Natural killer cell treated with Interleukin-12 subunit alpha and Interleukin-12 subunit beta and Interleukin-15 and Interleukin-18, amount 100 ng/mL, for 72 hours (primary cell): ENCODE measurements at places on chromosomes 6 and 20.

- no peak for DNase-seq
Measured at GRCh38 chr6:119610265-119610664, 260.7 kb upstream of the MAN1A1 start.

DNA sequence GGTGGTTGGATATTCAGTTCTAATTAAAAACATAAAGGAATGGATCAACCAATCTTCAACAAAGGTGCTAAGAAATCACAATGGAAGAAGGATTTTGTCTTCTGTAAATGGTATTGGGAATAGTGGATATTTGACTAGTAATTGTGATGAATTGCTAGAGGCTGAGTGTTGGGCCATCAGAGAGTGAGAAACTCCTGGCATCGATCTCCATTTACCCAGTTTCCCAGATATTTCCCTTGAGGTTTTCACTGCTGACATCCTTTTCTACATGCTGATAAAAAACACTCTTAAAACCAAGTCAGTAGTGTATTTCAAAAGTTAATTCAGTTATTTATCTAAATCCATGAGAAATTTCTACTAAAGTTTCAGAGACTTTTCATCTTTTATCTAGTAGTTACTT, 40.4 kb upstream of the COL10A1 start:
- no peak for DNase-seq

DNA sequence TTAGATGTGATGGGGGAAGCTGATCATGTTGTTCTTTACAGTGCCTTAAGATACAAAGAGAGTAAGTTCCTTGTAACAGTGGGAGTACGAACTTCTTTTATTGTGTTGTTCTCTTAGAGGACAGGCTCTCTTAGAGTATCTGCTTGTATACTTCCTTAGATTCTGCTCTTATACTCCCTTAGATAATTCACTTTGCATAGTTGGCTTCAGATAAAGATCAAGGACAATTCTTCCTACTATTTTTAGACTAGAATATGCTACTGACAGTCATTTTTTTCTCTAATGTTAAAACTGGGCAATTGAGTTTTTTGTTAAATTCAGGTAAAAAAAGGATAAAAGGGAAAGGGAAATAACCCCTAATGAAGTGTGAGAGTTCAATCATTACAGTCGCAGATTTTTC, 138.7 kb downstream of the MYB start:
- no peak for DNase-seq

DNA sequence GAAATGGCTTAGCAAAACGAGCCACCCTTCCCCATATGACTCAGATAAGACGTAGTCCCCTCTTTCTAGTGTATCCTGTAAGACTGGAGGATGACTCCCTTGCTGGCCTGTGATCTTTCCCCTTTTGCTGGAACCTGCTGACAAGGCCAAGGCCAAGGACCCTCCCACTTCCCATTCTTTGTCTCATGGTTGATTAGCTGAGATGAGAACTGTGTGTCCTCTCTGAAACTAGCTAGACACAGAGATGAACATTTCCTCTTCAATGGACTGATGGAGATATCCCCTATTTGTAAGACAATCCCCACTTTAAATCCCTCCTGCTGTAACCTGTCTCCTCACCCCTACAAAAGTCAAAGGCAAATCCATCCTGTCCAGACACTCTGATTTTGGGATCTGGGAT, 33.4 kb upstream of the SCRT2 start:
- no peak for DNase-seq

DNA sequence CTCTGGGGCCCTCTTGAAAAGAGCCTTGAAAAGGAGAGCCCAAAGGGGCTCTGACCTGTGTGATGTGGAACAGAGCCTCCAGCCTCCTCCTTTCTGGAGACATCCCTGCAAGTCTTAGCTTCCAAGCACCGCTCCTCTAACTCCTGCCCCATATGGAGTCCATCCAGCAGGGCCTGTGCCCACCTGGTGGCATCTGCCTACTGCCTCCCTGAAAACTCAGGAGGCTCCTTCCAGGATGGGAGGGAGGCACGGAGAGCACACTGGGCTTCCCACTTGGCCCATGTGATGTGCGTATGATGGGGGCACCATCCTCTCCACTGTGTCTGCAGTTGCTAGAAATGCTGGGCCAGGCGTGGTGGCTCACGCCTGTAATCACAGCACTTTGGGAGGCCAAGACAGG, 98.1 kb downstream of the SYNDIG1 start:
- no peak for DNase-seq

DNA sequence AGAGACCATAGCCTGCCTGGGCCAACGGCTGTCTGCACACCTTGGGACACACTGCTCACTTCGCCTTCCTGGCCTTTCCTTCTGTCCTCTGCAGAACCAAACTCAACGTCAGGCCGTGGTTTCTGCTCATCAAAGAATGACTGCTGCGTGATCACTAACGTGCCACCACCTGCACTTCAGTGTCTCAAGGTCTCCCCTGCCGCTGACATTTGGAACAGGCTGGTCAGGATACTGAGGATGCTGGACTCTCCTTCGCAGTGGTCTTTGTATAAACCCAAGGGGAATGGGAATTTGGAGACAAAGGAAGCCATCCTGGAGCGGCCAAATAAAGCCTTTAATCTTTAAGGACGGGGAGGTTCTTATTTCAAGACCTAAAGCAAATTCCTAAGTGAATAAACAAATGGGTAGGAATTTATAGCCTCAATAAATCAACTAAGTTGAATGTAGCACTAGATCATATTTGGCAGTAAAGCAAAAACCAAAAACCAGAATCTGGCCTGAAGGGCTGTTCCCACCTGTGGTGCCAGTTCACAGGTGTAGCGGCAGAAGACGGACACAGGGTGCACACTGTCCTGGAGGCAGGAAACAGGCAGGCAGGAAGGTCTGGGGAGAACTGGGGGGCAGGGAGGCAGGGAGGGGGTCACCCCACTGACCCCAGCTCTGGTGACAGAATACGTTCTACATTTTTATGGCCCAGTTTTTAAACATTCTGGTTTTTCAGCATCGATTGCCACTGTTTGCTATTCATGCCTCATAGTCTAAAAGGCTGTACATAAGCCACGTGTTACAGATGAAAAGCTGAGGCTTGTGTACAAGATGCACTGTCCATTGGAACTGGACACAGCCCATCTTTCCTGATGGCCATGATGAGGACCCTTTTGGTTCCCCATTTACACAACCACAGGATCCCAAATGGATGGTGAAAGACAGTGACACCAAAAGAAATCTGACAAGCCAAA, 36.6 kb downstream of the ABHD12 start:
- DNase-seq: no peak

- no peak for DNase-seq
Measured at GRCh38 chr20:2293971-2294370, 1.8 kb upstream of the TGM3 start.

- DNase-seq: no peak
Measured at GRCh38 chr6:35895560-35895959, 25.3 kb downstream of the SRPK1 start.

GRCh38 chr6:170167657-170168159, 123.2 kb downstream of the DLL1 start:
- DNase-seq: peak; percentile 59

- DNase-seq: peak; percentile 79
Measured at GRCh38 chr20:32672982-32673851, 524 bp downstream of the C20orf203 start.

- no peak for DNase-seq
Measured at GRCh38 chr6:15408758-15409157, 162.9 kb downstream of the JARID2 start.

DNA sequence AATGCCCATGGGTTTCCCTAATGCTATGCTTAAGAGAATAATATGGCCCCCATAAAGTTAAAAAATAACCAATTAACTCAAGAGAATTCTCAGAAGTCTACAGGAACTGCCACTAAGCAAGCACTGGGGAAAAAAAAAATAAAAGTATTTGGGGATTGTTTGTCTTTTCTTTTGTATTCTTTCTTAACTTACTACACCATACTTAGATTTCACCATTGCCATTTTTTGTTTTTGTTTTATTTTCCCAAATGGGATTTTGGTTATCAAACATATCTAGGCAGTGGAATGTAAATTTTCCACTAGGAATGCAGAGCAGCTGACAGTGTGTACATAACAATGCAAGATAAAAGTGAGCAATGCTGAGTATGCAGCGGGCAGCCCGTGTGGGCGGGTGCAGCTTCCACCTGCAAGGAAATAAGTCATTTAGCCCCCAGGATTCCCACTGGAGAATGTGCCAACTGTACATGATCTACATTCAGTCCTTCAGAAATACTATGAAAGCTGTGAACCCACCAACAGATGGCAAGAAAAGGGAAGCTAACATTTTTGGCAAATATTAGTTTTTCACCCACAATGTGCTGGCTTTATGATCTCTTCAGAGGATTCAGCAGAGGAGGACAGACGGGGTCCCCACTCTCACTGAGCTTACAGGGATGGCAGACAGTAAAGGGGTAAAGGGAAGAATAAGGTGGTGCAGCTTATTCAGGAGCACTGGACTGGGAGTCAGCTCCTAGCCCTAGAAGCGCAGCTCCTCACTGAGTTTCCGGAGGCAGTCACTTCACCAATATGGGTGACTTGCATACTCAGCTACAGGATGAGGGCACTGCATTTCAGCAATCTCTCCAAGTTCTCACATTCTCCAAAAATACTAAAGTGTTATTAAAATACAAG, 44.4 kb downstream of the DCDC2 start:
- no peak for DNase-seq

DNA sequence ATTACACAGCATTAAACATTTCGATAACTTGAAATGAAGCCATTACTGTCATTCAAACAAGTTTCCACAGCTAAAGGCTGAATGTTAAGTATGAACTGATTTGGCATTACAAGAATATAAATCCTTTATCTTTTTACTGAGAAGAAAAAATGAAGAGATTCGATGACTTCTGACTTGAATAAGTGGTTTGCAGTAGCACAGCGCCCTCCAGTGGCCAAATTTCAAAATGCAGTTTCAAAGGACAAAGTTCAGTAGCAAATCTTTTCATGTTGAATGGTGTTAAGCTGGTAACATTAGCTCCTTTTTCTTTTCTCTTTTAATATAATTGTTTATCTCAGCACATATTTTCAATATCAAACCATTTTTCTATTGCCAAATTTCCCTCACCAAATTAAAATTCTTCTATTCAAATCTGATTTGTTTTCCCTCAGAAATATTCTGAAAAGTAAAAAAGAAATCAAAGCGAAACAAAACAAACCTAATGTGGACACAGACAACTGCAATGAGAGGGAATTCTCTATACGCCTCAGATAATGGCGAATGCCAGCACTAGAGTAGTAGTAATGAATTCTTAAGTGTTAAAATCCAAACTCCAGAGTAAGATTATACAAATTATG, 145.7 kb downstream of the BTBD9 start:
- peak; percentile 83 for DNase-seq

- no peak for DNase-seq
Measured at GRCh38 chr20:37414224-37415035, 68.5 kb downstream of the SRC start.

- DNase-seq: no peak
Measured at GRCh38 chr6:122730775-122731386, 48.6 kb upstream of the FABP7 start.

DNA sequence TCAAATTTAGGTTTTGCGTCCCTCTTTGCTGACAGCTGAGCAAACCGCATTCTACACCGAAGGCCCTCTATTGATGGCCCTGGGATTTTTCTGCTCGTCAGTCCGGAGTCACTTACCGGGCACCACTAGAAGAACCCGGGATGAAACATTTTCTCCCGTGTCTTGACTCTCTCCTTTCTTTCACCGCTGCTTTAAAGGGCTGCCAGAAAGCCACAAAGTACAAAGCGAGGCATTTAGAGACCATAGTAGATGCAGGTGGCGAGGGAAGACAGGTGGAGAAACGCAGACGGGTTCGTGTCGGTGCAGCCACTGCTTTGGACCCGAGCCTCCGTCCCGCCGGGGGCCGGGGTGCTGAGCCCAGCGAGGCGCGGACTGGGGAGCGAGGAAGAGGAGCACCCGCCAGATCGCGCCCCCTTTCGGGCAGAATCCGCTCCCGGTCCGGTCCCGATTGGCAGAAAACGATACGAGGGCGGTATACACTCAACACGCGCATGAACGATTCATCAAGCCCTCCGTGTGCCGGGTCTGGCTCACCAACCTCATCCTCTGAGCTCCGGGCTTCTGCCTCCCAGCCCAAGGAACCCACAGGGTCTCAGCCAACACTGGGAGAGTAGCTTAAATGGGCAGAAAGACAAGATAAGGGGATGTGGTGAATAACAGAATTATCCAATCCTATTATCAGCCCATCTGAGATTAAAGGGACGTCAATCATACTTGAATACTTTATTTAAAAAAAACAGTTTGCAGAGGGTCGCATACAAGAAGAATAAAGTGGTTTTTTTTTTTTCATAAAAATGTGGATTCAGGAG, 84.9 kb downstream of the TRIM27 start:
- peak; percentile 91 for DNase-seq

GRCh38 chr6:107547451-107547840, 57.5 kb downstream of the SOBP start:
- no peak for DNase-seq

DNA sequence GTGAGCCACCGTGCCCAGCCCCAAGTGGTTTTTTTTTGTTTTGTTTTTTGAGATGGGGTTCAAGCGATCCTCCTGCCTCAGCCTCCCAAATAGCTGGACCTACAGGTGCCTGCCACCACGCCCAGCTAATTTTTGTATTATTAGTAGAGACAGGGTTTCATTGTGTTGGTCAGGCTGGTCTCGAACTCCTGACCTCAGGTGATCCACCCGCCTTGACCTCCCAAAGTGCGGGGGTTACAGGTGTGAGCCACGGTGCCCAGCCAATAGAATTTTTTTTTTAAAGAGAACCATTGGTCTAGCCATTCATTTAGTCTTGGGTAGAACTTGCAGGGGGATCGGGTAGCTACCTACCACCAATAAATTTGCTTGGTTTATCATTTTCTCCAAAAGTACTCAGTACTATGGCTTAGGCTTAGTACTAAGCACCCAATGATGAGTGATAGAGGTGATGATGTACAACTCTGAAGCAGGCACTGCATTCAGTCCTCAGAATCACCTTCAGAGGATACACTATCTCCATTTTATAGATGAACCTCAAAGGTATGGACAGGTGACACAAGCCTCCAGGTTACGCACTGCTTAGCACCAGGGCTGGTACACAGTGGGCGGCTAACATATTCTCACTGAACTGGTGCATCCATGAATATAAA, 12.9 kb upstream of the C20orf203 start:
- no peak for DNase-seq

GRCh38 chr6:56279331-56280080, 32.1 kb upstream of the COL21A1 start:
- no peak for DNase-seq

DNA sequence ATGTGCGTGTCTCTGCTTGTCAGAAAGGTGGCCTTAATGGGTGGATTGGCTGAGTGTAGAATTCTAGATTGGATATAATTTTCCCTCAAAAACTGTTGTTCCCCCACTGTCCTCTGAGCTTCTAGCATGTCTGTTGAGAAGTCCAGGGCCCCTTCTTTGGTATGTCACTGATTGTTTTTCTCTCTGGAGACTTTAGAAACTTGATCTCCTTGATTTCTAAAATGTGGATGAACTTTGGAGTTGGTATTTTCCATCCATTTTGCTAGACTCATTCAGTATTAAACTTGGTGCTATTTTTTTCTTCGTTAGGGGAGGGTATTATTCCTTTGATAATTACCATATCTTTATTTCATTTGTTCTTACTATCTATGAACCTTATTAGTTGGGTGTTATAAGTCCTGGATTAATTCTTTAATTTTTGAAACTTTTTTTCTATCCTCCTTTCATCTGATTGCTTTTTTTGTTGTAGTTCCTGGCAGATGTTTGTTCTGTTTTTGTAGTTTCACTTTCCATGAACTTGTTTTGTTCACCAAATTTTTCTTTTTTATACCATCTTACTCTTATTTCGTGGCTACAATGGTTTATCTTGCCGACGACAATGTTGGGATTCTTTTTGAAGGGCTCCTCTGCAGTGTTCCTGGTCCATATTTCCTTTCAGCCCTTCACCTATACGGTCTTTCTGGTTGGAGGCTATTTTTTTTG, 68.4 kb downstream of the ARID1B start:
- DNase-seq: no peak

GRCh38 chr6:149250951-149251350, 66.6 kb upstream of the TAB2 start:
- DNase-seq: no peak
